ENCODE measurements at places on chromosomes 5 and 9.

DNA sequence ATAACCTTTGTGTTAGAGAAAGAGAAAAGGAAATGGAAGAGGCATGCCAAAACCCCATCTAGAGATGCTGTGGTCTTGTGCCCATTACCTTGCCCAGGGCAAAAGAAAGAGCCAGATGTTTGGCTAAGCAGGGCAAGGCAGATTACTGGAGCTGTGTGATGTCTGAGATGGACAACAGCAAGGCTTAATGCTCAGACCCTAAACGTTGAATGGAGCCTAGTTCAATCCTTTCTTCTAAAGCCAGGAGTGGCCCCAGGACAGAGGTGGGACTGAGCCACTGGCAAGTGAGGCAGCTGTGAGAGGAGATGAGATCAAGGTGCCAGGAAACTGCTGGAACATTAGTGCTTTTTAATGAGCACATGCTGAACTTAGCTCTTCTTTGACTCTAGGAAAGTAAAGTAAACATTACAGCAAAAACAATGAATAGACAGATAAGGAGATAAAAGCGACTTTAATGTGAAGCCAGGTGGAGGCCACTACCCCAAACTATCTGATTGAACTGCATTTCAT is 143.0 kb upstream of the EGFLAM start:
- no peak for DNase-seq

GRCh38 chr9:124834591-124834990 is 18.7 kb upstream of the WDR38 start:
- DNase-seq = no peak

GRCh38 chr5:176152191-176152929 is 85.9 kb upstream of the SIMC1 start:
- no peak for DNase-seq

DNA sequence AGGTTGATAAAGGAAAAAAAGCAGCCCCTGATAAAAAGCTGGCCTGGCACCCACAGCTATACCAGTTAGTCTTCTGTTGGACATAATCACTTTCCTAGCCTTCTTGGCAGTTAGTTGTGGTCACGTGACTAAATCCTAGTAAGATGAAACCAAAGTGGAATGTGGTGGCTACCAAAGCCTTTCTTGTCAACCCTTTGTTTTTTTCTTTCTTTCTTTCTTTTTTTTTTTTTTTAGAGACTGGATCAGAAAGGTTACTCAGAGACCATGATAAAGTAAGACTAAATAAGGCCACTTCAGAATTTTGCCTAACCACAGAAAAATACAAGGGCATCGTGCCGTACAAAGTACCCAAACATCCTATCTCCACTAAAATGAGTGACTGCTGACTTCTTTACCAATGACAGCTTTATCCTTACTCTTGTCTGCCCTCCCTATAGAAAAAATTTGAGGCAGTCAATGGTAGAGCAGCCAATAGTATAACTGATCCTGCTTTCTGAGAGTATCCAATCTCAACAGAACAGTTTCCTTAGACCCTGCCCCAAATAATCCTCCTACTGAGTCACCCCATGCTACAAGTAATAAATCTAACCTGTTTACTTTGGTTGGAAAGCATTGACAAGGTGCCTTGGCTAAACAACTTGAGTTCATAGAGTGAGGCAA is 14.2 kb upstream of the KIF27 start:
- no peak for DNase-seq

DNA sequence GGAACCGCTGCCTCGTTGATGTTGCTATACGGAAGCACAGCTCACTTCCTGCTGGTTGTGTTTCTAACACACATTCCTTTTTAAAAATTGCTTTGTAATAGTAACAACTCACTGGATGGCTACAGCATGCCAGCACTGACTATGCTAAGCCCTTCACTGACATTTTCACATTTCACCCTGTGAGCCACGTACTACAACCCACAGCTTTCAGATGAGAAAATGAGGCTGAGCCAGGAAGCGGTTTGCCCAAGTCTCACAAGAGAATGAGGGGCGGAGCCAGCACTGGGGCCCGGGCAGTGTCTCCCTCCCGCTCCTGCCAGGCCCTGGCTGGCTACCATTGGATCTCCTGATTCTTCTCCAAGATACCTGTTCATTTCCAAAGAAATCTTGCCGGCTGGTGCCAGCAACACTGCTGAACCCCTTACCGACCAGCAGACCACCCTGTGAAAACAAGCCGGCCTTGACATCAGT is 38.3 kb downstream of the FAM78A start:
- DNase-seq = peak; percentile 84

DNA sequence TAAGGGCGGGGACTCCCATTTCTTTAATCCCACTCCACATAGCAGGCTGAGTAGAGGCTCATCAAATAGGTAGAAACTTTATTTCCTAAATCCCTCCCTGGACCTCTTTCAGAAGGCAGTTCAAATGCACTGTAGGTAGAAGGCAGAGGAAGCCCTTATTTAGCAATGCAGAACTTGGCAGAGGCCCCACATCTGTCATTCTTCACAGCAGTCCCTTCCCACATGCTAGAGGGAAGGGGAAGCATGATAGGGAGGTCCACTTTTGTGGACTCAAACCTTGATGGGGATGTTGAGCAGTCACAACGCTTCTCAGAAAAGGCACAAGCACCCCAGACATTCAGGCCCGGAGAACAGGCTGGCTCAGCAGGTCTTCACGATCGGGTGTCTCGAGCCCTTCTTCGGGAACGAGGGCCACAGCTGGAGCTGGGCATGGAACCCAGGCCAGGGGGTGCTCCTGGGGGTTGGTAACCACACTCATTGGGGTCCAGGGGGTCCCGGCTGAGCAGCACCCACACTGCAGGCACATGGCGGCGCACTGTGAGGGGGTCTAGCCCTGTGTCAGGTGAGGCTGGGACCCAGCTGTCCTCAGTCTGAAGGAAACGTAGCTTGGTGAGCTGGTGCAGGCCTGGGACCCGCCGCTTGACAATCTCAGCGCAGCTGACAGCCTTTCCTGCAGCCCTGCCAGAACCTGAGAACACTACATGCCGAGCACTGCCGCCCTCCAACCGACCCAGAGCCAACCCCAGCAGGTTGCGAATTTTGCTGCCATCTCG is 1.3 kb downstream of the RPP25L start:
- DNase-seq = no peak

- no peak for DNase-seq
Measured at GRCh38 chr5:174101195-174101730, 55.8 kb downstream of the NSG2 start.

All from cardiac septum (tissue), 1 donor.